ENCODE measurements at places on chromosomes 2 and 18.

GRCh38 chr2:70104231-70105111, 17.2 kb downstream of the PCBP1 start:
- peak; percentile 76 for DNase-seq

GRCh38 chr2:137638932-137639331, 325.3 kb upstream of the HNMT start:
- DNase-seq: no peak

DNA sequence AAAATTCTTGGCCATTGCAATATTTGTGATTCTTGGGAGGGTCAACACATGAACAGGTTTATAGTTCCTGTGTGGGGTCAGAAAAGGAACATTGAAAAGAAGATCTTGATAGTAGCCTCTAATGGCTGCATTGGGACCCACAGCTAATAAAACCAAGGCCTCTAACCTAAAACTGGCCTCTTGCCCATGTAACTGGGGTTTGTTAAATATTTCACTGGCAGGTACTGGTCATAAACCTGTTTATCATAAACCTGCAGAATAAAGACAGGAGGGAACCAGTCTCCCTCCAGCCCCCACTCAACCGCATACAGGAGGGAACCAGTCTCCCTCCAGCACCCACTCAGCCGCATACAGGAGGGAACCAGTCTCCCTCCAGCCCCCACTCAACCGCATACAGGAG, 125.3 kb downstream of the PXDN start:
- DNase-seq: no peak

DNA sequence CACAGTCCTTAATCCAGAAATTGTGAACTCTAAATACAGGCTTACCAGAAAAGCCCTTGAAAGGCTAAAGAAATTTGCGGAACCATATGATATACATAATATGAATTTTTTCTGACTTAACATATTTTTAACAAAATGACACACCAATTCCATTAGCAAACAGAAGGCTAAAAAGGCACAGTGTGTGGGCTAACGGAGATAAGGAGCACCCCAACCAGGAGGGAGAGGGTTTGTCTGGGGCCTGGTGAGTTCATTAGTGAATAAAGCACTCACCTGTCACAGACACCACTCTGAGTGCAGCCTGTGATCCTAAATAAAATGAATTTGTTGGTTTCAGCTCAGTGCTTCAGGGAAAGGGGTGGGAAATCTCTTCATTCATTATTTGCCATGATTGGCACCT, 2.7 kb upstream of the FECH start:
- DNase-seq: no peak

DNA sequence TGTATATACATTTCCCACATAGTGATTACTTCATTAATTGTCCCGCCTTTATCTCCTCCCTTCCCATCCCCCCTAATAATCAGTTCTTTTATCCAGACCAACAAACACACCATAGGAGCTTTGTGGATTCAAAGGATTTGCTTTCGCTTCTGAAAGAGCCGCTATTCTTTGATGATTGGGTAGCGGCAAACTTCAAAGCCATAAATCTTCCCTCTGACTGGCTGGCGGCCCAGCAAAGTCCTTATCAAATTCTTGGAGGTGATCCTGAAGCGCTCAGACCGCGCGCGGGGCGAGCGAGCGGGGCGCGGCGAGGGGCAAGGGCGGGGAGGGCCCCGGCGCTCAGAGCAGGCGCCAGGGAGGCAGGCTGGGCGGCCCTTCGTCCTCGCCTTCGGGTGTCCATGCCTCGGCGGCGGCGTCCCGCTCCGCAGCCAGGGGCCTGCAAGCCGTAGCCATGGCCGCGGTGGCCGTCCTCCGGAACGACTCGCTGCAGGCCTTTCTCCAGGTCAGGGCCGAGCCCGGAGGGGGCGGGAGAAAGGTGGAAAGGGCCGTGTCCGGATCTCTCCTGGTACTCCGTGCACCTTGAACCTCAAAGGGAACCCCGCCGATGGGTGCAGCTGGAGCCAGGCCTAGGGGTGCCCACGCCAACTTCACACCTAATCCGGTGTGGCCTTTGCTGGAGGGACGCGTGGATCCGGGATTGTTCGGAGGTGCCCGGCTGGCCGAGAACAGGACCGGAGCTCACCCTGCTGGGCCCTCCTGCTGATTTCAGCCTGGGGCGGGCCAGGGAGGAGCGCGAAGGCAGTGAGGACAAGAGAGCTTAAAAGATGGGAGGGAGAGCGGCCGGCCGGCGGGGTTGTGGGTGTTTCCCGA, at the start of gene SP5:
Gene SP5 (plus strand): TSS at position 276 of the 870 bp plus-strand sequence. CDS start 176 bp downstream, at position 452.
- peak; percentile 48 for DNase-seq

- DNase-seq: no peak
These were observed 247.5 kb downstream of the KCNJ3 start for GRCh38 chr2:154945984-154946383.

DNA sequence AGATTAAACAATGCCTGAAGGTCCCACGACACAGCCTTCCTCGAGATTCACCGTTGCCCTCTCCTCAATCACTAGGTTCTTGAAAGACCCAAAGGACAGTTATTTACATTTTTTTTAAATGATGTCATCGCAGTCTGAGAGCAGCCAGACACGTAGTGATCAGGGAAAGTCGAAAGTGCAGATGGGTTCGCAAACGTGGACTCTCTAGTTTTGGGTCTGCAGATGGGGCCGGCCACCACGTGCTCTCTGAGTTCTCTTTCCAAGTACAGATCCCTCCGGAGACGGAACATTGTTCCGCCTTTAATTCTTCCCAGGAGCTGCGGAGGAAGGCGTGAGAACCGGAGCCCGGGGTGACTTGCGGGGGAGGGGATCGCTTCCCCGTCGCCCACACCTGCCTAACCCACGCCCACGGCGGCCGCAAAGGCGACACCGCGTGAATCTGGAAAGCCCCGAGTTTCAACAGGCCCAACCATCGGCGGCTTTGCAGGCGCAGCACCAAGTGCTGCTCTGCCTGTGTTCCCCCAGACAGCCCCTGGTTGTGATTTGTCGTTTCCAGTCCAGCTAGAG, 54.3 kb downstream of the PKDCC start:
- DNase-seq: peak; percentile 89

GRCh38 chr2:10530607-10531239, 82.6 kb upstream of the ODC1 start:
- DNase-seq: no peak
